ENCODE measurements at places on chromosomes 12 and 14.

GRCh38 chr12:94872971-94873733 lies 130.3 kb downstream of the NDUFA12 start:
- DNase-seq = no peak

GRCh38 chr14:72701237-72701565 lies 192.7 kb downstream of the DPF3 start:
- DNase-seq = no peak

GRCh38 chr12:4787965-4788364 lies 67.8 kb downstream of the GALNT8 start:
- no peak for DNase-seq

DNA sequence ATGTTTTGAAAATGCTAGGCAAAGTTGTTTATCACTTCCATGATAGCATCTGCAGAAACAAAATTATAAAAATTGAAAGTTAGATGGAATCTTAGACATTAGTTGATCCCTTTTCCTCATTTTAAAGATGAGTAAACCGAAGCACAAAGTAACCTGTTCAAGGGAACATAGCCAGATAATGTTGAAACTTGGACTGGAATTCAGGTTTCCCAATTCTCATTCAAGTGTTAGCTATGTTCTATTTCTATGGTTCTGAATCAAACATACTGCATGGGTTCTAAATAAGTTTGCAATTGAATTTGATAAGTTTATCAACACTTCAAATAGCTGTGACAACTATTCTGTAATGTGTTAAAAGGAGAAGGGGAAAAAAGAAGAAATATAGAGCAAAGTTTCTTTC lies 122.4 kb upstream of the SOX5 start:
- no peak for DNase-seq

- DNase-seq = no peak
Observed at GRCh38 chr12:130236446-130236845, 74.2 kb downstream of the FZD10 start.

- DNase-seq = no peak
Observed at GRCh38 chr14:103555559-103556337, 6.7 kb downstream of the BAG5 start.

All from right atrium auricular region (tissue), 2 donors.